Endodermal cell (in vitro differentiated cells): ENCODE measurements at places on chromosomes 7 and 10.
A peak's percentile ranks its signal among the peaks of the same experiment; 100 is the strongest.

DNA sequence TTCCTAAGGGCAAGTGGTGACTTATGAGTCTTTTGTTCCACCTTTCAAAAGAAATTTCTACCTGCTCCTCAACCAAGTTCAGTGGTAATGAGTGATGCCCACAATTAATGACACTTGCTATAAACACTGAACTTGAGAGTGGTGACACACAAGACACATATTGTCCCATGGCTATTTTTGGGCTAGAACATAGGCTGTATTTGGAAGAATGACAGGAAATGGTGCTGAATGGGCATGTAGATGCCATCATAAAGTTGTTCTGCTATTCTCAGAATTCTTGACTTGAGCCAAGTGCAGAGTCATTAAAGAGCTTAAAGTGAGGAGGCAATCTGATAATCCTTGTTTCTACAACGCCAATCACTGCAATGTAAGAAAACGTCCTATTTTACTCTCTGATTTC, 313.3 kb downstream of the AGMO start:
- DNase-seq, result no peak
- H3K27me3 ChIP-seq, result no peaks in the 10 kb centered on the region
- H3K4me1 ChIP-seq, result no peaks in the 10 kb centered on the region
- H3K36me3 ChIP-seq, result no peaks in the 10 kb centered on the region
- H3K4me3 ChIP-seq, result no peak overlapping the region
- no peak overlapping the region for H3K27ac ChIP-seq

DNA sequence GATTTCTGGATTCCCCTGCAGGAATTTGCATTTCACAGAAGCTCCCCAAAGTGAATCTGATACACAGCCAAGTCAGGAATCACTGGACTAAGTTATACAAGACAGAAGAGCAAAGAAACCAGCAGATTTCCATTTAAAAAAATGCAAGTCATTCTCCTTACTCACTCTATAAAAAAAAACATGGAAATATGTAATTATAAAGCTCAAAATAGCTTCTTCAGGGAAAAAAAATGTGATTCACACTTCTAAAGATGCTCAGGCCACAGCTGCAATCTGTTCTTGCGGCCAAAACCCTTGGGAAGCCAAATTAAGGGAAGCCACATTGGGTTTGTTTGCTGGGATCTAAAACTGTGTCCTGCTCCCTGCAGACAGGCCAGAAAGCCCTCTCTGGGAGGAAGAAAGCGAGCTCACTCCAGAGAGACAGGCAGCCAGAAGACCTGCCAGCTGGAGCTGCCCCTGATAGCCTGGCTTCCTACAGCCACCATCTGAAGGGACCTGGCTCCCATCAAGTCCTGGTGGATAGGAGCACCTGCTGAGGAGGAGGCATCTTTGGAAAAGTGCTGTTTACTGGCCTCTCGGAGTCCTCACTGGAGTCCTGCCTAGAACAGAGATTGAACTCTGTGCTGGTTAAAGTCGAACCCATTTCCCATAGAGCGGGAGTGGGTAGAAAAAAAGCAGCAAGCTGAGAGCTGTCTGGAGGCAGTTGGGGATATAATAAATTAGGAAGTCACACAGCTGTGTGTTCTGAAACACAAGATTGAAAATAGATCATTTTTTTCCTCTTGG, 359.2 kb upstream of the AOAH start:
- no peak overlapping the region for H3K4me3 ChIP-seq
- H3K27me3 ChIP-seq, result no peaks in the 10 kb centered on the region
- peaks cover 11% of the 10 kb centered on the region for H3K36me3 ChIP-seq

DNA sequence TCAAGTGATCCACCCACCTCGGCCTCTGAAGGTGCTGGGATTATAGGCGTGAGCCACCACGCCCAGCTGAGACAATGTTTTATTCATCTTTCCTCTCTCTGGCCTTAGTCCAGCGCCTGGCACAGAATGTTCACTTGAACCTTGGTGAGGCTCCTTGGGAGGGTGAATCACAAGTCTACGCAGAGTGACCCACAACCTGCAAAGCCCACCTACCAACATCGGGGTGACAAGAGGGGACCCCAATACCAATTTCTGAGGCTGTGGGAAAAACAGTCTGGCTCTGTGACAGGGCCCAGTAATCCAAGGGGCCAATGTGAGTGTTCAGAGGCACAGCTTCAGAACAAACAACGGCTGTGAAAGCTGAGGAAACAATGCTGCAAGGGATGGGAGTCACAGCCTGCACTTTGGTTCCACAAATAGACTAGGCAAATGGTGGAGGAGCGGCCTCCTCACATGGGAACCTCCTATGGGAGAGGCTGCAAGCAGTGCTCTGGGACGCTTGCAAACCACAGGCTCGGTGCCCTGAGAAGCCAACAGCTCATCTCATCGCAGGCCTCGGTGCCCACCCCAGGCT, 5.6 kb upstream of the MALSU1 start:
- peak; percentile 43 for DNase-seq
- peaks cover 10% of the 10 kb centered on the region for H3K27me3 ChIP-seq
- no peak overlapping the region for H3K4me3 ChIP-seq
- no peak overlapping the region for H3K27ac ChIP-seq

GRCh38 chr10:119079599-119080520, 757 bp downstream of the EIF3A start:
- peak; percentile 73 for DNase-seq
- peak overlapping the region; percentile 91 for H3K27ac ChIP-seq
- H3K27me3 ChIP-seq, result no peaks in the 10 kb centered on the region
- peak overlapping the region; percentile 100 for H3K4me3 ChIP-seq
- peaks cover 38% of the 10 kb centered on the region for H3K36me3 ChIP-seq

- H3K27me3 ChIP-seq, result no peaks in the 10 kb centered on the region
- H3K4me1 ChIP-seq, result no peaks in the 10 kb centered on the region
- H3K27ac ChIP-seq, result no peak overlapping the region
- no peak overlapping the region for H3K4me3 ChIP-seq
Observed at GRCh38 chr7:44519546-44519945, 21.6 kb downstream of the NPC1L1 start.

DNA sequence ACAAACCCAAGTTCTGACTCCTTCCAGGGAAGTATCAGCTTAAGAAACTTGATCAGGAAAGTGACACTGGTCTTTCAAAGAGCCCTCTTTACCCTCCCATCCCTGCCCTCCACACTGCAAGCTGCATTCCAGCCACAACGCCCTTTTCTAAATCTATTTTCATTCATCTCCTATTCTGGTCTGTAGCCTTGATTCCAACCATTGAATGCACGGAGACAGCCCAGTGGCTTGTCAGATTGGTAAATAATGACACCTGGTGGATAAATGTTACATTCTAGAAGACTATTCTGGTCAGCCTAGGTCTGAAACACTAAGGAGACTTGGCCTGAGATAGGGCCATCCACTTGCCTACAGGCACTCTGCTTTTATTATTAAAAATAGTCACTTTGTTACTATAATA, 20.9 kb downstream of the MORN4 start:
- DNase-seq, result peak; percentile 72
- H3K27me3 ChIP-seq, result no peaks in the 10 kb centered on the region
- no peaks in the 10 kb centered on the region for H3K4me1 ChIP-seq
- H3K4me3 ChIP-seq, result no peak overlapping the region
- no peak overlapping the region for H3K27ac ChIP-seq
- H3K36me3 ChIP-seq, result no peaks in the 10 kb centered on the region

DNA sequence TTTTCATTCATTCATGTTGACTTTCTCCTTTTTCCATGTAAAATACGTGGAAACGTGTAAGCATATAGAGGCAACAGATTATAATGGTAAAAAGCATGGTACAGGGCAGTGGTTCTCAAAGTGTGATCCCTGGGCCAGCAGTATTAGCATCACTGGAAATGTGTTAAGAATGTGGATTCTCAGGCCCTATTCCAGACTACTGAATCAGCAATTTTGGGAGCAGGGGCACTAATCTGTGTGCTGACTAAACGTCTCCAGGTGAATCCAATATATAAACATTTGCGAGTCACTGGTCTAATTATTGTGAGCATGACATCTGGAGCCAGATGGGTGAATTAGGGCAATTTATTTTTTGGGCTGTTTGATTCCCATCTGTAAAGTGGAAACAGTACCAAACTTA, 5.1 kb upstream of the GPR158 start:
- no peak for DNase-seq
- no peaks in the 10 kb centered on the region for H3K4me1 ChIP-seq
- H3K4me3 ChIP-seq, result no peak overlapping the region
- H3K27me3 ChIP-seq, result peaks cover 20% of the 10 kb centered on the region
- no peak overlapping the region for H3K27ac ChIP-seq

GRCh38 chr7:108093851-108094331, 36.3 kb downstream of the LAMB4 start:
- H3K27ac ChIP-seq, result no peak overlapping the region
- no peak overlapping the region for H3K4me3 ChIP-seq
- no peaks in the 10 kb centered on the region for H3K27me3 ChIP-seq
- H3K36me3 ChIP-seq, result no peaks in the 10 kb centered on the region
- H3K4me1 ChIP-seq, result peaks cover 15% of the 10 kb centered on the region

GRCh38 chr7:70758646-70759045, 373.3 kb upstream of the GALNT17 start:
- no peaks in the 10 kb centered on the region for H3K4me1 ChIP-seq
- peaks cover 14% of the 10 kb centered on the region for H3K27me3 ChIP-seq
- peaks cover 35% of the 10 kb centered on the region for H3K36me3 ChIP-seq
- no peak overlapping the region for H3K4me3 ChIP-seq
- H3K27ac ChIP-seq, result no peak overlapping the region

GRCh38 chr7:81300753-81301152, 381.9 kb upstream of the SEMA3C start:
- H3K27ac ChIP-seq, result no peak overlapping the region
- H3K36me3 ChIP-seq, result no peaks in the 10 kb centered on the region
- no peaks in the 10 kb centered on the region for H3K4me1 ChIP-seq
- H3K4me3 ChIP-seq, result no peak overlapping the region

GRCh38 chr7:156590212-156590611, 50.4 kb upstream of the RNF32 start:
- H3K27me3 ChIP-seq, result no peaks in the 10 kb centered on the region
- no peak overlapping the region for H3K4me3 ChIP-seq
- no peaks in the 10 kb centered on the region for H3K4me1 ChIP-seq
- H3K27ac ChIP-seq, result no peak overlapping the region
- H3K36me3 ChIP-seq, result no peaks in the 10 kb centered on the region

DNA sequence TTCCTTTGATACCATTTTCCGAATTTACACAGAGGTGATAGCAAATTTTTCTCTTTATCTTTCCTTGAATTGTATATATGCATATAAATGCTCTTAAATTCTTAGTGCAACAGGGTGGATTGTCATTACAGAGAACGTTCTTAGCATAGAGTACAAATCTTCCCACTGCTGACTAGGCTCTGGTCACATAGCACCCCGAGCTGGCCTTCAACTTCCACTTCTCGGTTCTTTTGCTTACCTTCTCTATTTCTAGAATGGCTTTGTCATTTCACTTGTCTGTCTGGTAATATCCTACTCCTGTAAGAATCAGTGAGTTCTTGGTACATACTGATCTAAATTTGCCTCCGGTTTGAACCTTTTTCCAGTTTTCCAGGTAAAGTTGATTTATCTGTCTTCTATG, 13.4 kb downstream of the ADIRF start:
- H3K36me3 ChIP-seq, result no peaks in the 10 kb centered on the region
- H3K27me3 ChIP-seq, result no peaks in the 10 kb centered on the region
- no peak overlapping the region for H3K4me3 ChIP-seq

GRCh38 chr7:27575613-27576012, 87.1 kb downstream of the HIBADH start:
- peaks cover 10% of the 10 kb centered on the region for H3K4me1 ChIP-seq
- no peaks in the 10 kb centered on the region for H3K27me3 ChIP-seq
- H3K4me3 ChIP-seq, result no peak overlapping the region
- no peak overlapping the region for H3K27ac ChIP-seq

GRCh38 chr7:124764847-124765400, 668 bp downstream of the GPR37 start:
- no peaks in the 10 kb centered on the region for H3K27me3 ChIP-seq
- H3K27ac ChIP-seq, result no peak overlapping the region
- H3K4me3 ChIP-seq, result peak overlapping the region; percentile 100
- H3K4me1 ChIP-seq, result no peaks in the 10 kb centered on the region
- H3K36me3 ChIP-seq, result peaks cover 15% of the 10 kb centered on the region

GRCh38 chr10:123069246-123069986, 60.6 kb downstream of the ACADSB start:
- H3K27ac ChIP-seq, result peak overlapping the region; percentile 64
- no peaks in the 10 kb centered on the region for H3K4me1 ChIP-seq
- no peaks in the 10 kb centered on the region for H3K27me3 ChIP-seq
- DNase-seq, result no peak

GRCh38 chr10:21387868-21388267, 137.6 kb downstream of the SKIDA1 start:
- H3K27me3 ChIP-seq, result no peaks in the 10 kb centered on the region
- no peaks in the 10 kb centered on the region for H3K36me3 ChIP-seq
- H3K27ac ChIP-seq, result peak overlapping the region; percentile 47

DNA sequence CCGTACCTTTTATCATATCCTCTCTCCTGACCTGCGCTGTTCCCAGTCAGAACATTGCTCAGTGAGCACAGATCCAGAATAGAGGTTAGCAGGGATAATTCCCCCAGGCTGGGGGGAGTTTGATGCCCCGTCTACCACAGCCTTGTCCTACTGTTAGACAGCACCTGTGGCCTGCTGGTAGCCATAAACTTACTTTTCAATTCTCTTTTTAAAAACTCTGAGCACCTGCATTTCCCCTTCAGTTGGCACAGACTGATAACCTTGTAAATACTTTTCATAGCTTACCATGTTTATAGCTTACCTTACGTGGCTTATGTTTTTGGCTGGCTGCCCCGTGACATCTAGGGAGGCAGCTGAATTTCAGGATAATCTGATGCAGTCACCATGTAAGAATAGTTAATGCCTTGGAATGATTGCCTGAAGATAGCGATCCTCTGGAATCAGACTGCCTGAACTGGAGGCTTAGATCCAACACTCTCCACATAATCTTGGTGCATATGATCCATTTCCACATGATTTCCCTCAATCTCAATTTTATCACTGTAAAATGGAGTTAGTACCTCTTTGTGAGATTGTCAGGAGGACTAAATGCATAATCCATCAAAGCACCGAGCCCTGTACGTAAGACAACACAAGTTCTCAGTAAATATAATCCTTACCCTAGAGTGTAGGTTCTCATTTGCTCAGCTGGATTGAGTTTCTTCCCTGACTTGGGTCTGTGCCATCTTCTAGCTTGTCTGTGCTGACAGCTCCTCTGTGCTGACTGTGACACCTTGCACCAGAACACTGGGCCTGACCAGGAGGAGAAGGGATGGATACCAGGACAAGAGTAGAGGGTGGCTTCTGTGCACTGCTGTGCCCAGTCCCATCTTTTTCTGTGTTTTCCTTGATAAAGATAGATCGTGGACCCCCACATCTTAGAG, 111.7 kb upstream of the GJD4 start:
- H3K36me3 ChIP-seq, result peaks cover 6% of the 10 kb centered on the region
- no peak overlapping the region for H3K4me3 ChIP-seq
- no peaks in the 10 kb centered on the region for H3K27me3 ChIP-seq
- peaks cover 5% of the 10 kb centered on the region for H3K4me1 ChIP-seq
- no peak overlapping the region for H3K27ac ChIP-seq

GRCh38 chr7:2201686-2202360, 30.9 kb downstream of the MAD1L1 start:
- H3K4me1 ChIP-seq, result no peaks in the 10 kb centered on the region
- no peaks in the 10 kb centered on the region for H3K27me3 ChIP-seq
- peaks cover 28% of the 10 kb centered on the region for H3K36me3 ChIP-seq
- peak; percentile 44 for DNase-seq
